ENCODE measurements at places on chromosomes 5 and 9.

DNA sequence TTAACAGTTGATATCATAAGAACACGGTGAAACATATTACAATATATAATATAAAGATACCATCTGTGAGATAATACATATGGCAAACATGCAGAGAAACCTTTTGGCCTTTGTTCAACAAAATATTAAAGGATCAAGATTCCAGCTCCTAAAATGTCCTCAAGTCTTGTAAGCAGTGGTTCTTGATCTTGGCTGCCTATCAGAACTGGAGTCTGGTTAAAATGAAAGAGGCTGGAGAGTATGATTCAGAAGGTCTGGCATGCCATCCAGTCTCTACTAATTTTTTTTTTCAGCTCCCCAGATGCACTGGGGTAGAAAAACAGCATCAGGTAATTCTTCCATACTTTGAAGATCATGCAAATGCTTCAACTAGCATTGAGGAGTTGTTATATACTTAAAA lies 83.2 kb downstream of the TNC start:
- DNase-seq, result no peak

GRCh38 chr9:136741883-136742571 lies 713 bp downstream of the LCN10 start:
- DNase-seq, result no peak

- DNase-seq, result no peak
Measured at GRCh38 chr9:109863961-109864360, 84.0 kb downstream of the PALM2AKAP2 start.

DNA sequence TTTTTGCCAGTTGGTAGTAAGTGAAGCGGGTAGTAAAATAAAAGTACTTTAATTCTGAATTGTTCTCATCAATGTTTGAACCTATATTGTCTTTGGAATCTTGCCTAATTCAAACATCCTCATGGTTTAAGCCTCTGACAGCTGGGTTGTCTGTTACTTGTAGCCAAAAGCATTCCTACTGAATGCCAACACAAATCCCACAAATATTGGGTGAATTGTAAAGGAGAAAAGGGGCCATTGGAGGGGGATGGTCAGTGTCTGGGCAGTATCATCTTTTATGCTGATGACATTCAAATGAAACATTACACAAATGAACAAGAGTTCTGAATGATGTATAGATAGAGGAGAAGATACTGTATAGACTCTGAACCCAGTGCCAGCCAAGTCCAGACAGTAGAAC lies 309.5 kb downstream of the OSTF1 start:
- no peak for DNase-seq

DNA sequence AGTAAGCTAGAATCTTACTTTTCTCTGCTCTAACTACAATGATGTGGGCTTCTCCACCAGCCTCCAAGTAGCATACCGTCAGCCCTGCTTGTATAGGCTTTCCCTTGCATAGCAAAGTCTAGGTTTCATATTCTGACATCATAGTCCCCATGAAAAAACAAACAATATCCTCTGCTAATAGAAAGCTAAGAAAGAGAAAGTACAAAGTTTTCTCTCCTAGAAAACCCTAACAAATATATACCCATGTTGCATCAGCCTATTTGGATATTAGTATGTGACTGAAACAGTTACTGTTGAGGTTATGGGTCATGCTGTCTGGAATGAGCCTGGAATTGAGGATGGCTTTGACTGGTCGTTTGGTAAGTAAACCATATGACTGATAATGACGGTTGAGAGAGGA lies 1696.0 kb downstream of the MAT2B start:
- DNase-seq, result no peak

DNA sequence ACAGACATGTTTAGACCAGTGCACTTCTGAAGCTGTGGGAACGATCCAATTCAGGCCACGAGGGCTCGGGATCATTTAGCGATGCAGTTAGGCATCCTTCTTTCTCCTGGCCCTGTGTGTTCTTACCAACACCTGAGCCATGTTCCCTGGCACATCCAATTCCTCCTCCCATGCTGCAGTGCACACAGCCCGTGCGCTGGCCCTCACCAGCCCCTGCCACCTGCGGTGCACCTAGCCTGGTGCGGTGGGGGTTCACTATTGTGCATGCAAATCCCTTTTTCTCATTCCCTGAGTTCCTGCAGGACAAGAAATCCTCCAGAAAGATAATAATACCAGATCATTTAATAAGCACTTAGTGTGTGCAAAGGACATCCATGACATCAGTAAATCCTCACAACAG lies 53.5 kb downstream of the NEURL1B start:
- no peak for DNase-seq

GRCh38 chr5:168128111-168128510 lies 163.3 kb upstream of the WWC1 start:
- DNase-seq, result no peak

- DNase-seq, result no peak
Measured at GRCh38 chr9:113901221-113901688, 25.1 kb downstream of the ZNF618 start.

DNA sequence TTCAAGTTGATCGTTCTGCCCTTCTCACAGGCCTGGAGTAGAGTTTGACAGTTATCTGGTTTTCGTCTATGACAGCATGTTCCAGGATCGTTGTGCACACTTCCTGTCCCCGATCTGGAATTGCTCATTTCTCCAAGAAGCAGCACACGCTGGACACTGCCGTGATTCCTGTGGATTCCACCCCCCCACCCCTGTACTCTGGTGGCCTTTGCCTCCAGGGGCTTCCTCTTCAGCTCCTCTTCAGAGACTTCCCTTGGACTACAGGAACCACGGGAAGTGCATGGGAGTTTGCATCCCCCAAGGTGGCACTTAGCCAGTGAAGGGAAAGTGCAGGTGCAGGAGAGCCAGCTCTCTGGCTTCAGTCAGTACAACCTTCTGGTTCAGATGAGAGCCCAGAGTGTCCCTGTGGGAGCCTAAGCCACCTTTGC lies 160.7 kb downstream of the CACNA1B start:
- DNase-seq, result no peak

GRCh38 chr5:78799266-78800017 lies 150.9 kb upstream of the LHFPL2 start:
- DNase-seq, result no peak

DNA sequence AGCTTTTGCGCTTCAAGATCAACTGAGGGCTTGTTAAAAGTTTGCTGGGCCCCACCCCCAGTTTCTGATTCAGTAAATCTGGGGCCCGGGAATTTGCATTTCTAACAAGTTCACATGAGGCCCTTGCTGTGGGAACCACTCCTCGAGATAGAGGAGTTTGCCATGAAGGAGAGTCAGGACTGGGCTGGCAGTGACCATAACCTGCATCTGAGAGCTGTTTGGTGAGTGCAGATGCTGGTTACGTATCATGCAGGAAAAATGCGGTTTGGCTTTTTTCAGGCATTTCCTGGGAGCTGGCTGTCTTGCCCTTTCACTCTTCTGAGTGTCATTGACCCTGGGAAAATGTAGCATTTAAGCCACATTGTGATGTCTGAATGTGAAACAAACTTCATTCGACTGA lies 9.4 kb upstream of the ANGPTL2 start:
- no peak for DNase-seq

DNA sequence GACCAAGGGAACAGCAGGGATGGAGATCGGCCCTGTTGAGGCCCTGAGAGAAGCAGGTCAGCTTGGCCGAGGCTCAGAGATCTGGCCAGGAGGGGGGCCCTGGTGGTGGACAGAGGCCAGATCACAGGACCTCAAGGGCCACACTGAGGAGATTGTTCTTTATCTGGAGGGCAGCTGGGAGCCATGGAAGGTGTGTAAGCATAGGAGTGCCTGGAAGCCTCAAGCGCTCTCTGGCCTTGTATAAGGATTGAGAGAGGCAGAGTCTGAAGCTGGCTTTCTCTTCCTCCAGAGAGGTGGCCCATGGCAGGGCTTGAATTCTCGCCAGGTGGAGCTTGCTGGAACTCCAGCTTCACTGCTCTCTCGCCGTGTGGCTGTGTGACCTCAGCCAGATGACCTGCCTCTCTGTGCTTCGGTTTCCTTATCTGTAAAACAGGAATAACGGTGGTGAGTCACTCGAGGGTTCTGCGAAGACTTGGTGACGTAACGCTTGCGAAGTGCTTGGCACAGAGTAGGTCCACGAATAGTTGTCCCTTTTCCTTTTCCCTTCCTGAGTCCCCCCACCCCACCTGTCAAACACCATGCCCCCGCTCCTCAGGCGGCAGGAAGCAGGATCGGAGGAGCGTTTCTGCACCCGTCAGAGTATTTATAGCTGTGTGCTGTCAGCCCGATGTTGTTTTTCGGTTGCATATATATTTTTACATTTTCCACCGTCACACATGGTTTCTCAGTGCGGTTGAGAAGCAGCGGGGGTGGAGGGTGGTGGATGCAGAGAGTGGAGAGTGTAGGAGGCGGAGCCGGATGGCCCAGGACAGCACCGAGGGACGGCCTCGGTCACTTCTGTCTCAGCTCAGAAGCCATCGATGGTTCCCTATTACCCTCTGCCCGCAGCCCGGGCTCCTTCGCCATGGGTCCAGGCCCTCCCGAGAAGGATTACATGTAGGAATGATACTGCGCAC lies 17.0 kb upstream of the CRB2 start:
- peak; percentile 33 for DNase-seq

- DNase-seq, result no peak
Measured at GRCh38 chr5:116410336-116410890, 164.2 kb downstream of the SEMA6A start.

DNA sequence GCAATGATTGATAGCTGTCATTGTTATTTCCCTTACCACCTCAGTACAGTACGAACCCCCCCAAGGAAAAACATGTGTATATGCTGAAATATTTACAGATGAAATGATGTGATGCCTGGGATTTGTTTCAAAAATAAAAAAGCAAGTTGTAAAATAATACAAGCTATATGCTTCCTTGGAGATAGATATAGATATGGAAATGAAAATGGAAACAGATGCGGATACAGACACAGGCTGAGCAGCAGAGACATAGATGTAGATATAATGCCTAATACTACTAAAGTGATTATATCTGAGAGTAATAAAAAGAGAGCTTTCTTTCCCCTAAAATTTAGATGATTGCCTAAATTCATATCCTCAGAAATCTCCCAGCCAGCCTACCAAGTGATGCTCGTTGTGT lies 127.5 kb upstream of the TNPO1 start:
- no peak for DNase-seq

DNA sequence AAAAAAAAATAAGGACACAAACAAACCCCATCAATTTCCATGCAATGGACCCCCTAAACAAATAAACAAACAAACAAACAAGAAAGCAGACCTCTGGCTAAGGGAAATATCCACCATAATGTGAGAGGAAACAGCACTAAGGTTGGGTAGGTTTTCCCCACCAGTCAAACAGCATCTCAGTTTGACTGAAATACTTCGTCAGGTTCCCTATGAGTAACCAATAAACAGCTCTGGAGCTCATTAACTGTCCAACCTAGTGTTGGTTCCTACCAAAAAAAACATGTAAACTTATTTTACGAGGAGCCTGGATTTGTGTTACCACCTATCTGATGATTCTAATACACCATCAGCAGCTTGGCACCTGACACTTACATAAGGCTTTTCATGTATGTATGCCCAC lies 198.5 kb upstream of the TARS1 start:
- DNase-seq, result no peak

DNA sequence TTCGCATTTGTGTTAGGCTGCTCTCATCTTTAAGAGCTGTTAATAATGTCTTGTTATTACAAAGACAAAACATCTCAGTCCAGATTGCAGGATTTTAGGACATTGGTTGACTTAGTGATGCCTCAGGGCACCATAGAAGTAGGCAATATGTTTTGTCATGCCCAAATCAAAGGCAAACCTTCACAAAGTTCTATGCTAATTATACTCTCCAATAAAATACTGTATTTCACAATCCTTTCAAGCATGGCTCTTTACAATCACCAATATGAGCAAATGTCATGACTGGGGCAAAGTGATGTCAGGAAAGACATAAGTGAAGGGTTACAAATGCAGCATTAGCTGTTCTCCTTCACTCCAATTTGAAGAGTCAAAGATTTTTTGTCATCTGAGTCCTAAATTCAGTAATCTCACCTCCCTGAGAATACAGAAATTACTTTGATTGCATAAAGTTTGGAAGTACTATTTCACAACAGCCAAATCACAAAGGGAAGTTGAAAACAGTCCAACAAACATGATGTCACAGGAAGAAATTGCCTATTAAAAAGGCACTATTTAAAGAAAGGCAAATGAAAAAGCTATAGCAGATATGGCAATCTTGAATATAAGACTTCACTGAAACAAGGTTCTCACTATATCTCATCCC lies 303.2 kb downstream of the PRR16 start:
- no peak for DNase-seq

- no peak for DNase-seq
Measured at GRCh38 chr5:108917596-108917995, 169.9 kb downstream of the FER start.

DNA sequence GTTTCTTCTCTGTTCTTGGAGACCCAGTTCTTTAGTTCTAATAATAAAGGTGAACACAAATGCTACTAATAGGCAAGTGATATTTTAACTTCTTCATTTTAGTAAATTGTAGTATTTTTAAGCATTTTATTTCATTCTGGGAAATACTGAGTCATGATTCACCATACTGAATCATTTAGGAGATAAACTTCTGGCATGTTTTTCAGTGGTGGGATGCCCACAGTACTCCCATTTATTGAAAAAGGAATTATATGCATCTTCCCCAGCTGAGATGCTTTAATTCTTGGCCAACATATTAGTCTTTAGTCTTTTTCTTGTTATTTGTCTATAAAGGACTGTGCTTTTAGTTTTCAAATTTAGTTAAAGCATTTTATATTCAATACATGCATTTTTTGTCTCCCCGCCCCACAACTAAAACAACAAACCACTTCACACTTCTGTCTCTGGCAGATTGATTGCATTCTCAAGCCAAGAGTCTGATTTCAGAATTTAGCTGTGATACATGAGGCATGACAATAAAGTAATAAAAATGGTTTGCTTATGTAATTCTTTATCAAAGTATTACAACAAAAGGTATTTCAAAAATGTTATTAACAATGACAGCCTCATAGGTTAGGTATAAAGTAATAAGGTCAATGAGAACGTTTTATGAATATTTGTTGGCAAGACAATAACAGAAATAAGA lies 125.2 kb upstream of the CDH18 start:
- DNase-seq, result no peak

GRCh38 chr5:113367586-113367985 lies 67.2 kb downstream of the TSSK1B start:
- DNase-seq, result no peak

- DNase-seq, result no peak
Measured at GRCh38 chr5:143573568-143574170, 170.2 kb upstream of the NR3C1 start.

DNA sequence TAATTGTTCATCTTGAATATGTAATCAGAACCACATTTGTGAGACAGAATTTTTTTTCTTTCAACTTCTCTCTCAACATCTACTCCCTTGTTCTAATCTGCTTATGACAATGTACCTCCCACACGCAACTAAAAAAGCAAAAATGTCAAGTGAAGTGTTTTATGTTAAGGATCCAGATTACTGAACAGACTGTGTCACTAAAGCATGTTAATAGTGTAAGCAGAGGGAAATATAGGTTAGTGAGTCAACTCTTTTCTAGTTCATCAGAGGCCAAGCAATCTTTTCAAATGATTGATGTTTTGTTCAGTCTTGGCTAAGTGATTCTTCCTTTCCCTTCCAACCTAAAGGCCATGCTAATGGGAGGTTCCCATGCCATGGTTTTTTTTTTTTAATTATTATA lies 34.7 kb upstream of the IDNK start:
- no peak for DNase-seq
